ENCODE measurements at places on chromosomes 11 and 22.
A peak's percentile ranks its signal among the peaks of the same experiment; 100 is the strongest.

DNA sequence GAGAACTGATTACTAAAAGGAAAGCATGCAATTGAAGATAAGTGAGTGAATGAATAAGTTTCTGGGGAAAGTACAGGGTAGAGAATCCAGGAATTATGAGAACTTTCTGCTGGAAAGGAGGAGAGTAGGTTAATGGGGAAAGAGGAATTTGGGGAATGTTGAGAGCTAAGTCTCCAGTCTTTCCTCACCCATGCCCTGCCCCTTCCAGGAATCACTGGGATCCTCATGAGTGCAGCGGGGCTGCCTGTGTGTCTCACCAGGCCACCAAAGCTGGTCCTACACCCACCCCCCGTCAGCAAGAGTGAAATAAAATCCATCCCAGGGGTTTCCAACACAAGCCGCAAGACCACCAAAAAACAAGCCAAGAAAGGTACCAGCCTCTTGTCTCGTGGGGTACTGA lies 17.0 kb downstream of the DTX4 start:
- no peak for DNase-seq

DNA sequence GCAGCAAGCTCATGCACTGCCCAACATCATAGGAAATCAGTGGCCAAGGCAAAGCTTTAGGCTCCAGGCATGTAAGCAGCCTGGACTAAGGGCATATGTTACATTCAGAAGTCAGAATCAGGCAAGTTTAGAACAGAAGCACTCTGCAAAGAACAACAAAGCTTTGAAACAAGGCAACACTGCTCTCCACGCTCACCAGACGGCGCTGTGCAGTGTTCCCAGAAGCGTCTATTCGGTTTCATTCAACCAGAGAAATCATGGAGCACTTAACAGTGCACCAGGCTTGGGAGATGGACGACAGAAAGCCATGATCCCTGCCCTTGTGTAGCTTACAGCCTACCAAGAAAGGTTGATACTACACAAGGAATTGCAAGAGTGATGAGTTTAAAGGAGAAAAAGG lies 555.8 kb downstream of the BUD13 start:
- DNase-seq, result peak; percentile 72

- no peak for DNase-seq
Measured at GRCh38 chr22:37368058-37368457, 59.2 kb downstream of the ELFN2 start.

DNA sequence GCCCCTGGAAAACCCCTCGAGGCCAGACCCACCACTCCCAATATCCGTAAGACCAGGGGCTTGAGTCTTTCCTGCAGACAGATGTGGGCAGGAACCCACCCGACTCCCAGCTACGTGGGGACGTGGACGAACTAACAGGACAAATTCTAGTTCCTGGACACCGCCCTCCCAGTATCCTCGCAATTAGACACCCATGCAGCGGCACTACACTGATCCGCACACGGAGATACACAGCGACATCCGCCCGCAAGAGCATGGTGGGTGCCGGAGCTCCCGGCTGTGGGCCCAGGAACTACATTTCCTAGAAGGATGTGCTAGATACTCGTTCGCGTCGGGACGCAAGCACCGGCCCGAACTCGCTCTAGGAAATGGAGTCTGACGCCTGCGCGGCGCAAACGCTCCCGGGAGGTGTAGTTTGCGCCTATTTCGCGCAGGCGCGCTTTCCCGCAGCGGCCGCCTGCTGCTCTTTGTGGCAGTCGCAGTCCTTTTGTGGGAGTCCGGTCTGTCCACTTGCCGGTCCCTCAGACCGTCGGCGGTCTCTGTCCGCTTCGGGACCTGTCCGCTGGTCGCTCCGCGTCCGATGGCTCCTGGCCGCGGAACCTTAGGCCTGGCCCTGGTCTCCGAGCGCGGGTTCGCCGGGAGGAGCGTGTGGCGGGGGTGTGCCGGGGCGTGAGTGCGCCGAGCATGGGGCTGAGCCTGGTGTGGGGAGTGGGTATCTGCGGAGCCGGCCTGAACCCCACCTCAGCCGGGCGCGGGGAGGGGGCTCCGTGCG lies at the start of gene ZNF74:
Gene ZNF74, plus strand, starts transcription at position 447 of the 772 bp plus-strand sequence. CDS start 478 bp downstream, outside the sequence.
- peak; percentile 97 for DNase-seq

DNA sequence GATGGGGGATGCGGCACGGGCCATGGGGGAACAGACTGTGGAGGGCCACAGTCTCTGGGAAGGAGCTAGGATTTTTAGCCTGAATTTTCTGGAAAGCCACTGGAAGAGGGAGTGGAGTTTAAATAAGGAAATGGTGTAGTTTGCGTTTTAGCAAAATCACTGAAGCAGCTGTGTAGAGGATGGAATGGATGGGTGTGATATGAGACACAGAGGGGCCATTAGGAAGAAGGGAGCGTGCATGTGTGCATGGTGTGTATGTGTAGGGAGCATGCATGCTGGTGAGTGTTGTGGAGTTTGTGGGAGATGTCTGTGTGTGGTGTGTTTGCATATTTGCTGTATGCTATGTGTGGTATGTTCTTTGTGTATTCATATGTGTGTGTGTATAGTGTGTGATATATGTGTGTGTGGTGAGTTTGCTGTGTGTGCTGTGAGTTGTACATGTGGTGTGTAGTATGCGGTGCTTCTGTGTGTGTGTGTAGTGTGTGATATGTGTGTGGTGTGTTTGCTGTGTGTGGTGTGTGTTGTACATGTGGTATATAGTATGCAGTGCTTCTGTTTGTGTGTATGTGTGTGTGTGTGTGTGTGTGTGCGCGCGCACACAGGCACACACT lies 67.6 kb downstream of the FBXO7 start:
- DNase-seq, result no peak

GRCh38 chr11:60477035-60477445 lies 15.5 kb upstream of the MS4A12 start:
- DNase-seq, result no peak

DNA sequence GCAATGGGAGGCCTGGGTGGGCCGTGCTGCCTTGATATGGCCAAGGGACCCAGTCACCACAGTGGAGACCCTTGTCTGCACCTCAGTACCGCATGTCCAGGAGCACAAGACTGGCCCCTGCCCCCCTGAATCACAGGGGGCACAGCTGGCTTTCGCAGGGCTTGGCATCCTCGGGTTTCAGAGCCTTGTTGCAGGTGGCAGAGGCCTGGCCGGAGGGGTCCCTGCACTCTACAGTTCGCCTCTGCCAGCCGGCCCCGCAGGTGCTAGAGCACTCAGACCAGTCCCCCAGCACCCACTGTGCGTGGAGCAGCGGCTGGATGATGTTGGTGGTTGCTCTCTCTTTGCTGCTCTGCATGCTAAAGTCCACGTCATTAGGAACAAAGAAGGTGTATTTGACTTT lies 23.0 kb downstream of the ADAMTS8 start:
- DNase-seq, result no peak

- no peak for DNase-seq
Measured at GRCh38 chr22:41305646-41306045, 4.3 kb downstream of the ZC3H7B start.

- DNase-seq, result no peak
Measured at GRCh38 chr11:111403051-111403726, 24.1 kb upstream of the POU2AF1 start.

DNA sequence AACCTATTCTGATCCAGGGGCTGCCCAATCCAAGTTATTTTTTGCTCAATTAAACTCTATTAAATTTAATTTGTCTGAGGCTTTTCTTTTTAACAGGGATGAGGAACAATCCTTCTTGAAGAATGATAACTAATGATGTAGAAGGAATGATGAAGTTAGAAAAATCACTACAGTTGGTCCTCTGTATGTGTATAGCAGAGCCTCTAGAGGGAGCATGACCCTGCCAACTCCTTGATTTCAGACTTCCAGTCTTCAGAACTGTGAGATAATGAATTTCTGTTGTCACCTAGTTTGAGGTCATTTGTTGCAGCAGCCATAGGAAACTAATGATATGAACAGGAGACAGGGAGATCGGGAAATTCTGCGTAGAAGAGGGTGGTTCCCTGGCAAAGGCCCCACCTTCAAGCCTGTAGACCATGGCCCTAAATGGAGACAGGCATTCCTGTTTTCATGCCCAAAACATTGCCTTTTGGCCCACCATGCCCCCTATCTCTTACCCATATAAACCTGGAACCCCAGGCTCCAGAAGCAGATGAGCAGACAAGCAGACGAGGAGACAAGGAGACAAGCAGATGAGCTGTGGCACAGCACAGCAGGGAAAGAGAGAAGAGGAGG lies 7.7 kb upstream of the QSER1 start:
- no peak for DNase-seq

Data from NCI-H524 (cell line).